Umbilical cord (tissue), 2 donors: ENCODE measurements at places on chromosomes 5 and 9.

GRCh38 chr5:65883461-65883860 lies 42.9 kb upstream of the ERBIN start:
- no peak for DNase-seq

- DNase-seq: no peak
These were observed 37.7 kb downstream of the NSG2 start for GRCh38 chr5:174083056-174083827.

DNA sequence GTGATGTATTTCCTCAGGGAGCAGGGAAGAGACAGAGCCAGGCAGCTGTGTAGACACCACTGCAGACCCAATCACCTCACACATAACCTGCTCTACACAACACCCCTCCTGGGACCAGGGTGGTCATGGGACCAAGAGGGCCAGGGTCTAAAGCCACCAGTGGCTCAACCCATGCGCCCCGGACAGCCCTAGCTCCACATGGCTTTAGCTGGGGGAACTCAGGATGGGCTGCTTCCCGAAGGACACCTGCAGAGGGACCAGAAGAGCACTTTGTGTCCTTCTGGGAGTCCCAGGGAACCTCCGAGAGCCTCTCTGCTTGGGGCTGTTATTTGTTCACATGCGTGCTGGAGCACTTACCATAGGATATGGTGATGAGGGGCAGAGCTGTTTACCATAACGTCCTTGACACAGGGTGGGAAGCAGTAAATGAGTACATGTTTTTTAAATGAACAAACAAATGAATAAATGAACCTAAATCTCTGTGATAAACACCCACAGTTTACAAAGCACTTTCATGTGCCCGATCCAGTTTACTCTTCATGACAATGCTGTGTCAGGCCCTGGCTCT lies 12.3 kb downstream of the SEPTIN8 start:
- no peak for DNase-seq

- no peak for DNase-seq
These were observed 105.5 kb upstream of the ZNF462 start for GRCh38 chr9:106757514-106757913.

GRCh38 chr9:8917956-8918739 lies 1118.6 kb upstream of the DMAC1 start:
- no peak for DNase-seq

- no peak for DNase-seq
These were observed 320.1 kb downstream of the AGTPBP1 start for GRCh38 chr9:85421641-85422040.

DNA sequence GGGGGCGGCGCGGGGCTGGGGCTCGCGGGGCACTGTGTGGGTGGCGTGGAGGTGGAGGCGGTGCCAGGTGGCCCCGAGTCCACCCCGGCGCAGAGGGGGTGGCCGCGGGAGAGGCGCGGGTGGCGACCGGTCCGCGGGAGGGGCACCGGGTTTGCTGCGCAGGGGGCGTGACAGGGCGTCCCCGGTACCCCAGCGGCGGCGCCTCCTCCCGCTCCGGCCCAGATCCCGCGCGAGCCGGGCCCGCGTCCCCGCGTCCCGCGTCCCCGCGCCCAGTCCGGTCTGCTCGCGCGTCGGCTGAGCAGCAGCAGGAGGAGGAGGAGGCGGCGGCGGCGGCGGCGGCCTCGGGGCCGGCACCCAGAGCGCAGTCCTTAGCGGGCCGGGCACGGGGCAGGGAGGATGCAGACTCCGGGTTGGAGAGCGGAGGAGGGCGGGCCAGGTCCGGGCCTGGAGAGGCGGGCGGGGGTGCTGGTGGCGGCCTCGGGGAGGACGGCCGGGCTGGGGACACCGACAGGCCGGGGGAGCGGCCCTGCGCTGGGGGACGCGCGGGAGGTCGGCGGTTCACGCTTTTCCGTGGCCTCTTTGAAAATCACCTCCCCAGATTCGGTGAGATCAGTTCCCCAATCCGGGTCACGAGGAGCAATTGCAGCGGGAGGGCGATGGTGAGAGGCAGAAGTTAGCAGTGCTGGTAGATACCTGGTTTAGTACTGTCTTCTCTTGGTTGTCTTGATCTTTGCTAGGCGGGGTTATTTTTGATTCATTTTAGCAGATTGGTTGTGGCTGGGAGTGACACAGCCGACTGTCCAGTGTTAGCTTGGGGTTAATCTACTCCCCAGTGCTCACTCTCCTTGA lies 1.7 kb downstream of the TRIO start:
- DNase-seq: peak; percentile 89

- DNase-seq: peak; percentile 50
These were observed 2.6 kb upstream of the GCNT1 start for GRCh38 chr9:76456202-76456926.

- DNase-seq: no peak
These were observed 277.6 kb downstream of the TMEM38B start for GRCh38 chr9:105971986-105972385.

DNA sequence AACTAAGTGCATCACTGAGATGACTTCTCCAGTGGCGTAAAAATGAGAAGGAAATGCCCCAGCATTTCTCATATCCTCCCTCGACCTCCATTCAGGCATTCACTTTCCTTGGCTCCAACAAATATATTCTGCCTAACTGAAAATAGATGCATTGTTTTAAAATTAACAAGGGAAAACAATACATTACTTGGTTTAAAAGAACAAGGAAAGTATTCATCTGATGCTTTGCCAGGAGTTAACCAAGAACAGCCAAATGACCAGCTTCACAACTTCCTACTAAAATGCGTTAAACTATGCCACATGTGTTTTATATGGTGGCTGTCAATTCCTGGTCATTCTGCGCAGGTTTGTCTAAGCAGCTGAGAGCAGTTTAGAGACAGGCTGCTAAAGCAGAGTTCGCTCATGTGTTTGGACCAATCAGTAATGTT lies 121.4 kb downstream of the GNAQ start:
- no peak for DNase-seq

- no peak for DNase-seq
These were observed 107.9 kb downstream of the ARHGAP26 start for GRCh38 chr5:142878111-142878510.

DNA sequence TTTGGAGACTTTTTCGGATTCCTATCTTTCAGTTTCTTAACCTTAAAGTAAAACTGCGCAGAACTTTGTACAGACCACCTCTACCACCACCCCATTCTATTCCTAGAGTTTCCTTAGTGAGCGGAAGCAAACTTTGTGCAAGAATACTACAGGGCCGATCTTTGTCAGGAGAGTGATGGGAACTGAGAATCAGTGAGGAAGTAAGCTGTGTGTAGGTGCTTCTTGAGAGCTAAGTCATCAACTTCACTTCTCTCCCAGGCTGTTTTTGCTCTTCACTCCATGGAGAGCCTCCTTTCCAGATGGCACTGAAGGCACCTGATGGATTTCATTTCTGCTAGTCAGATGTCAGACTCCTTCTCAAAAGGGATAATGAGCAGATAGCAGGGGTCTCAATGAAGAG lies 127.3 kb downstream of the SPATA31D1 start:
- no peak for DNase-seq

GRCh38 chr5:43017428-43017815 lies 22.7 kb downstream of the ANXA2R start:
- peak; percentile 43 for DNase-seq

GRCh38 chr5:91076138-91076537 lies 307.0 kb downstream of the ARRDC3 start:
- no peak for DNase-seq

DNA sequence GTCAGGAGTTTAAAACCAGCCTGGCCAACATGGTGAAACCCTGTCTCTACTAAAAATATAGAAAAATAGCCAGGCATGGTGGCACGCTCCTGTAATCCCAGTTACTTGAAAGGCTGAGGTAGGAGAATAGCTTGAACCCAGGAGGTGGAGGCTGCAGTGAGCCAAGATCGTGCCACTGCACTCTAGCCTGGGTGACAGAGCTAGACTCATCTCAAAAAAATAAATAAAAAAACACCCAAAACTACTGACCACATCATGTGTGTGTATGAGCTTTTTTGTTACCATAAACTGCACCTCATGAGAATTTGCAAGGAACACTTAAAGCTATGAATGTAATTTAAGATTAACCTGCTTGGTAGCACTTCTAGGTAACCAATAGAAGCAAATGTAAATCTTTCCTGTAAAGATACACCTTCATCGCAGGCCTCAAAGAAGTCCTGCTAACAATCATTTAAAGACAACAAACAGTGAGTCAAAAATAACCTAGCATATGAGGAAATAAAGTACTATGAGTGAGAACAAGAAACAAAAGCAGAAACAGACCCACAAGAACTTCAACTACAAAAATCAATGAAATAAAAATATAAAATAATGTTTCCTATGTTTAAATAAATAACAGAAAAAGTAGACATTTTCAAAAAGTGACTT lies 13.0 kb downstream of the SLC38A9 start:
- no peak for DNase-seq

GRCh38 chr5:67350618-67351201 lies 154.1 kb upstream of the CD180 start:
- DNase-seq: no peak
